ENCODE measurements at places on chromosomes 4 and X.

GRCh38 chr4:48372272-48372671 is 30.9 kb downstream of the SLAIN2 start:
- DNase-seq = no peak

DNA sequence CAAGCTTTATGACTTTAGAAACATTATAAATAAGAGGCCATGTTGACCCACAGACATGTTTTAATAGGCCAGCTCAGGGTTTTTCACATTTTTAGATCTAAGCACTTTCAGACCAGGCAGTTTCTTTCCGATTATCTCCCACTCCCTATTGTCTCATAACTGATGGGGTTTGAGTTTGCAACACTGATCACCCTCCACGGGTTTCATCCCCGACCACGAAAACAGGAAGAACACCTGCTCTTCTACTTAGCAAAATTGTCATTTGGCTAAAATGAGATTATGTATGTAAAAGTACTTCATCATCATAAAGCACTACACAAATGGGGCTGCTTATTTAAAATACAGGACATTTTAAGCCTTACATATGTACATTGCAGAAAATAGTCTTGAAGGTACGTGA is 407.9 kb downstream of the HNRNPD start:
- no peak for DNase-seq

- no peak for DNase-seq
Measured at GRCh38 chr4:139209470-139210063, 32.5 kb upstream of the ELF2 start.

DNA sequence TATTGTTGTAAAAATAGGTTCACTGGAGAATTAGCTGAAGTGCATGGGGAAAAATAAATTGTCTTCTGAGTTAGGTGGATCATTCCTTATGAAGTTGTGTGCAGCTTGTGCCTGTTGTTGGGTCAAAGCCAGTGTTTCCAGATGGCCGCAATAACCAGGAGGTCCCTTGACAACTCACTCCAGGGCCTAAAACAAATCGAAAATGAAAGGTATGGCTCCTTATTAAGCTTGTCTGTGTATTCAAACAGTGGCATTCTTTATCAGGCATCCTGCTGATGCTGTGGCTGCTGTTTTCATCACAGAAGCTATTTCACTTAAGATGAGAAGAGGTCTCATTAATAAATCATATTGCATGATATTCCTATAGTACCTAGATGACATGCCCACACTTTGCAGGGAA is 80.2 kb downstream of the GRIA2 start:
- no peak for DNase-seq

DNA sequence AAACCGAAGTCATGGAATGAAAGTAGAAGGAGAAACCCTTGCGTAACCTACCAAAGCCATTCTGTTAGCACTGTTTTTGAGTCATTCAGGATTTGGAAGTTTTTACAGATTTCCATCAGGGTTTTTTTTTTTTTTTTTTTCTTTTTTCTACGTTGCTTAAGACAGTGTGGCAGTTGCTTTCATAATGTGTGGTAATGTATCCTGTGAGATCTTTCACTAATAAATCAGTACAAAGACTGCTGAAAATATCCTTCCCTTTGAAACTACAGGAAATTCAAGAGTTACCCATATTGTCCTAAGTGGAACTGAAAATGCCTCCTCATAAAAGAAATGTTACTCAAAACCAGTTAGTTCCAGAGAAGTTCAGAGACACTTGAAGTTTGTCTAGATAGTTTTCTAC is 137.8 kb downstream of the RAPGEF2 start:
- DNase-seq = no peak

- no peak for DNase-seq
Measured at GRCh38 chr4:6463311-6464289, 8.8 kb downstream of the PPP2R2C start.

DNA sequence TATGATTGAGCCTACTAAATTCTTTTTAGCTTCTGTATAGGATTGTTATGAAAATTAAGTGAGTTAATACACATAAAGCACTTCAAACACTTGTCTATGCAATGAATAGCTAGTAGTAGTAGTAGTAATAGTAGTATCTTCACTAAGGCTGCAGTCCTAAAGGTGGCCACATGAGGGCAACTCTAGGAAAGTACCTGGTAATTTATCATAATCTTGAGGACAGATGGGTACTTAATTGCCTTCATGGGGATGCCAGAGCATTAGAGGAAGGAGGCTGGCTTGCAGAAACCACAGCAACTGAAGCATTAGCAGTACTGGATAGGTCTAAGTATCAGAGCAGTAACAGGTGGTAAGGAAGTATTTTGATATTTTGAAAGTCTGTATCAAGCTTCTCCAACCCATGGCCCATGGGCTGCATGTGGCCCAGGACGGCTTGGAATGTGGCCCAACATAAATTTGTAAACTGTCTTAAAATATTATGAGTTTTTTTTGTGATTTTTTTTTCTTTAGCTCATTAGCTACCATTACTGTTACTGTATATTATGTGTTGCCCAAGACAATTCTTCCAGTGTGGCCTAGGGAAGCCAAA is 17.3 kb downstream of the NIPAL1 start:
- peak; percentile 70 for DNase-seq

GRCh38 chr4:184805462-184806228 is 20.1 kb downstream of the ACSL1 start:
- peak; percentile 39 for DNase-seq

DNA sequence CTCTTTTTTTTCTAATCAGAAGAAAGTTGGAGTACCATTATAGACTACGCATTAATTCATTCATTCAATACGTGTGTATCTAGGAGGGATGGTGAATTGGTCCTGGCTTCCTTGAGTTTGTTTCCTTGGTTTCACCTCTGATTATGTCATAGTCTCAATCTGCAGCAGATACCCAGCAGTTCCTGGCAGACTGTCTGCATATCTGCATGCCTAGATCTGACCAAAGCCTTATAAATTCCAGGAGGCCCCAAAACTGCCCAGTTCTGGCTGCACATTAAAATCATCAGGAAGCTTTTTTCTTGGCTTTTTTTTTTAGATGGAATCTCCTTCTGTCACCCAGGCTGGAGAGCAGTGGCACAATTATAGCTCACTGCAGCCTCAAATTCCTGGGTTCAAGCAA is 27.2 kb upstream of the SLC34A2 start:
- DNase-seq = no peak

GRCh38 chrX:105753411-105753810 is 68.9 kb upstream of the NRK start:
- no peak for DNase-seq

DNA sequence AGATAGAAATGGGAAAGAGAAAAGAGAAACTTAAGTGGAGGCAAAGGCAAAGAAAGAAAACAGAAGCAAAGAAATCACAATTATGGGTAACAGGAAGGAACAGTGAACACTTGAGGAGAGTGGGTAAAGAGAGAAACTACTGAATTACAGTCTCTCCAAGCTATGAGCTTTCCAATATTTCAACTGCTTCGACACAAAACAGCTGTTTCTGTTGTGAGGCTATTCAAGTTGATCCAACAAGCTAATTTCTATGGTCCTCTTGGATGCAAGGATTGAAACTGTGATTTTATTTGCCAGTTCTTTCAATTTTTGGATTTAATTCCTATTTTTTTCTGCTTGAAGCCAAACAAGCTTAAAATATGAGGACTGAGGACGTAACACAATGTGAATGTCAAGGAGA is 80.5 kb upstream of the ADGRA3 start:
- DNase-seq = no peak

DNA sequence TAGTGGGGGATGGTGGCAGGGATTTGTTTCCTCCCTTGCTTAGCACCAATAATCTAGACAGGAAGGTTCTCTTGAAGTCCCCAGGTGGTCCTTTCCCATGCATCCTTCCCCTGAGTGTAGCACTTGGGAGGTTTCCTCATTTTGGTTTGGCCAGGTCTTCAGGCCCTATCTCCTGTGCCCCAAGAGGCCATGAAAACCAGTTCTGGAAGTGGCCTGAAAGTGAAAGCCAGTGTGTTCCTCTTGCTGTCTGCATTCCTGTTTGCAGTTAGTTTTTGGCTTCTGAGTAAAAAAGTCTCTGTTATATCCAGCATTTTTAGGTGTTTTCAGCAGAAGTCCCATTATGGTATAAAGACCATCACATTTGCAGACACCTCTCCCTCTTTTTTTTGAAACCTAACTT is 59.5 kb downstream of the MTM1 start:
- DNase-seq = no peak

DNA sequence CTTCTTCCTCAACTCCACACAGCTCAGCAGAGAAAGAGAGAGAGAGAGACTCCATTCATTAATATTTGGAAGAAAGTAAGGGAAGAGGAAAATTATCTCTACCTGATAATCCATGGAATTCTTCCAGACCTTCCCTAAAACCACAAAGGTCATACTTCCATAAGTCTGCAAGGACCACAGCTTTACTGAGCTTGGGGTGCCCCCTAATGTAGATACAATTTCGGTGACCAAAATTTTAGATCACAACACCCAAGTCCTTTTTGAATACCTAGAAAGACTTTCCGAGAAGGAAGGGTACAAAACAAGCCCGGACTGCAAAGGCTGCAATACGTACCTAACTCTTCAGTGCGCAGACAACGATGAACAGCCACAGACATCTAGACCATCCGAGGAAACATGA is 523.9 kb downstream of the GLUD2 start:
- DNase-seq = no peak

DNA sequence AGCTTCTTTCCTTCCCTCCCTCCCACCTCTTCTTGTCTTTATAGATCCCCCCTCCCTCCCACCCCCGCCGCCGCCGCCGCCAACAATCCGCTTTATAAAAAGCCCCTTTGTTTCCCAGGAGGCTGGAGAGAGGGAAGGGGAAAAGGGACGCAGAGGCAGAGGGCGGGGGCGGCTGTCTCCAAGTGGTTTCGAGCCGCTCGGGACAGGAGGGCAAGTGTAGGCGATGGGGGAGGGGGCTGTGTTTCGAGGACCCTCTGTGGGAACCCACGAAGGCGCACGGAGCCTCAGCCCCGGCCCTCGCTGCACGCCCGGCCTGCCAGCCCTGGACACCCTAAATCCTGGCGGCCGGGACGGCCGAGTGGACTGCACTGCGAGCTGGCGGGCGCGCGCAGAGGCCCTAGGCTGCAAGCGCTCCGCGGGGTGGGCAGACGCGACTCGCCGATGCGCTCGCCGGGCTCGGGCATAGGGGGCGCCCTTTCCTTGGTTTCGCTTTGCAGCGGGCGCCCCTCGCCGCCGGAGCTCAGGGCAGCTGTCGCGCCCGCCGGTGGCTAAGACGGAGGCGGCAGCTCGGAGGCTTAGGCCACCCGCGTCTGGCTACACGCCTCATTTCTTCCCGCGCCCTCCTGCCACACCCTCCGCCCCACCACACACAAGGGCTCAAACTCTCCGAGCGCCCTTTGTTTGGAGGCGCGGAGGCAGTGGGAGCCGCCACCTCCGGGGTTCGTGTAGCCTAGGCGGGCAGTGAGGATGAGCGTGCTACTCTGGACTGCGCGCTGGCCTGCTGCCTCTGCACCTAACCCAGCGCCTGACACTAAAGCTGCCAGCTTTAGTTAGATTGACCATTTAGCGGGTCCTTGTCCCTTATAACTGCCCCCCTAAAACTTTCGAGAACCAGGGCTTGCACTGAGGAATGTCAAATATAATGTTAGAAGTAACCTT is 2.2 kb downstream of the MAMLD1 start:
- DNase-seq = peak; percentile 12

DNA sequence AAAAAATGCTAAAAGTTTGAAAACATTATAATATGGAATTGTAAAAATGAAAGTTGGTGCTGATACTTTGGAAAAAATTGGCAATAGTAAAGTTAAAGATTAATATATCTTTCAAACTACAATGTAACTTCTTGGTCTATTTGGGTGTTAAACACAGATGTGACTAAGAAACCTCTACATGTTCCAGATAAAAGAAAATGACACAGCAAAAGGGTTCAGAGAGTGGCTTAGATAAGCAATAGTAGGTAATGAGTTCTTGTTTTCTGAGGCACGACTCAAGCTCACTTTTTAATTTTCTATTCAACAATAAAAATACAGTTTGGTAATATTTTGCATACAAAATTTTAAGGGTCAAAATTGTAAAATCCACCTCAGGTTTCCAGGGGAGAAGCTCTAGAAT is 292.7 kb downstream of the GALNTL6 start:
- no peak for DNase-seq

GRCh38 chr4:17029964-17030363 is 131.5 kb upstream of the LDB2 start:
- no peak for DNase-seq

- DNase-seq = no peak
Measured at GRCh38 chrX:154602766-154603437, 16.2 kb downstream of the CTAG1B start.

GRCh38 chr4:56768316-56768715 is 53.2 kb downstream of the SPINK2 start:
- DNase-seq = no peak

GRCh38 chrX:8147226-8147625 is 23.8 kb downstream of the VCX2 start:
- DNase-seq = no peak

DNA sequence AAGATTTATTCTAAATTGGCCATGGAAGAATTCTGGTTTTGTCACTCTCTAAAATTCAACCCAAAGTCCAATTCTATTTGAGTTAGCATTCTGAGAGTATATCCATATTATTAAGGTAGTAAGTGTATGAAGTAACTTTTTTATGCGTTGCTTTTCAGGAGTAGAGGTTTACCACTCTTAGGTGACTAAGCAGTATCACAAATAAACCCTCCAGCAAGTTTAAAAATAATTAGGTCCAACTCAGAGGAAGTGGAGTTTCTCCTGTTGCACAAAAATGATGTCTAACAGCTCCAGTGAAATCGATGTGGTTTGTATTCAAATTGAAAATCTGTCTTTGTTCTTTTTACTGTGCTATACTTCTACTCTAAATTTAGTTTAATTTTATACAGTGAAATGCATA is 6.6 kb downstream of the SCML1 start:
- DNase-seq = no peak

DNA sequence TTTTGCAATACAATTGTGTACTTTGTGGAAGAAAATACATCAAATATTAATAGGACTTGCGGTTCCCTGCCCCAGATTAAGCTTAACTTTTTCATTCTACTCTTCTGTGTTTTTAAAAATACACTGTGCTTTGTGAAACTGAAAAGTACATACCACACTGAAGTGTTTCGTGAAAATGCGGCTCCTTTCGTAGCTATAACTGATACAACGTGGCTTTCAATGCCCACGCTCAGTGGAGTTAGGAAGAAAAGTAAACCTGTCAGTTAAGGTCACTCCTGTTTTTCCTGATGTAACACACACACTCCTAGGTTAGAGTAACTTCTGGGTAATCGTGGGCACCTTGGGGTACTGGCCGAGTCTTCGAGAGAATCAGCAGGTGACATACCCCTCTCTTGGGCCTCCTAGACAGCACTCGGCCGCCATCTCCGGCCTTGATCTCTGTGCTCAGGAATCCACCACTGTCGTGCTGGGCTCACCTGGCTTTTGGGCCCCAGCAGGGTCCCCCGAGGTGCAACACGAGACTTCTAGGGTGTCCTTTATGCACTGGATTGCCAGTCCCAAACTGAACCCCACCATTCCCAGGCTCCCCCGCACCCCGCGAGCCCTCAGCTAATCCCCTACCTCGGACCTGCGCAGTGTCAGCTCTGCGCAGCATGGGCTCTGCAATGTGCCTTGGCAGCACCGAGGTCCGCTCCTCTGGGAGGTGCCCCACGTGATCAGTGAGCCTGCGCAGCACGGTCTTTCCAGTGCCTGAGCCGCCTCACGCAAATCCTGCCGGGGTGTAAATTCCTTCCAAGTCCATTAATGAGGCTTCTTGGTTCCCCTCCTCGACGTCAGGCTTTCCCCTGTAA is 162.6 kb upstream of the INTU start:
- no peak for DNase-seq

- DNase-seq = no peak
Measured at GRCh38 chr4:169660929-169661328, 40.6 kb downstream of the CLCN3 start.
